ENCODE measurements at places on chromosomes 1 and 21. TPM values are rescaled to one million over a fixed set of nuclear protein-coding genes. Genes with fewer than 3 reads are reported as not detected.

Gene SLC44A3
- total RNA-seq: 4.7 TPM

Gene ITPKB
- total RNA-seq: 15.6 TPM

DNA sequence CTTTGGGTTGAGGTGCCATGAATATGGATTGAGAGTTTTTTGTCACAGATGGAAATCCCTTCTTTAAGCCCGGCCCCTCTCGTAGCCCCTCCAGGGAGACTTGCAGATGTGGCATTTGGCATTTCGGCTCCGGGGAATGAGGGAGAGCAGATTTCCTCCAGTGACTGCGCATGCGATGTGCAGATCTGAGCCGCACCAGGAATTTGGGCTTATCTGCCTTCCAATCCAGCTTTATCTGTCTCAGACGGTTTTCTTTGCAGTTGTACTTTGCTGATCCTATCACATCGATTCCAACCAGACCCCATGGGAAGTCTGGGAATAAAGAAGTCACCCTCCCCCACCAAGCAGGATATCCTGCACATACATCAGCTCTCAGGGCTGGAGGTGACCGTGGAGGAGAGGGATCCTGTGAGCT is 11.7 kb downstream of the KIF26B start:
- DNase-seq: no peak

Gene KLF17
- not detected for total RNA-seq

Gene TLCD4
- total RNA-seq: 3.5 TPM

DNA sequence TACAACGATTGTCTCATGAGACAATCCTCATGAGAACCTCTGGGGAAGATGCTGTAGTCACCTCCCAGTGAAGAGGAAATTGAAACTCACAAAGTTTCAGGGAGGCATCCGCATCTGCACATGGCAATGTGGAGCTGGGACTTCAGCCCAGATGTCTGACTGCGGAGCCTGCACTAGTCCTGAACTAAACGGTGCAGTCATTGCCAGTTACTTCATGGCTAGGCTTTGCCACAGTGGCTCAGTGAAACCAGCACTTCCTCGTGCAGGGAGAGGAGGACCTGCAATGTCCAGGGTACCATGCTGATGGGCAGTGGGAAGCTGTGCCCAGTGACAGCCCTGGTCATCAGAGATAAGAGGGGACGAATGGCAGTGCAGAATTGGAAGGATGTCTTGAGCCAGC is 40.7 kb upstream of the ETS2 start:
- DNase-seq: no peak

GRCh38 chr1:230359992-230360668 is 66.0 kb downstream of the PGBD5 start:
- no peak for DNase-seq

Gene SMCP
- total RNA-seq: not detected

GRCh38 chr1:227155004-227155403 is 163.3 kb downstream of the CDC42BPA start:
- no peak for DNase-seq

GRCh38 chr1:1299686-1300351 is 7.9 kb downstream of the ACAP3 start:
- peak; percentile 66 for DNase-seq

GRCh38 chr1:155124503-155125463 is 2.9 kb upstream of the EFNA1 start:
- DNase-seq: peak; percentile 43

Gene GBP2
- total RNA-seq: 0.46 TPM
